ENCODE measurements at places on chromosomes 16 and 17. TPM values are rescaled to one million over a fixed set of nuclear protein-coding genes. Genes with fewer than 3 reads are reported as not detected.

Gene VEZF1
- 60.4 TPM for total RNA-seq

Gene STAT5B
- 41.2 TPM for total RNA-seq

Gene FSCN2
- 1.3 TPM for total RNA-seq

Gene CACNA1G
- total RNA-seq, result not detected

Gene BEAN1
- not detected for total RNA-seq

Gene KRTAP1-5
- total RNA-seq, result not detected

Gene MT1H
- not detected for total RNA-seq

Gene BCL6B
- total RNA-seq, result 175 TPM

Gene C16orf46
- total RNA-seq, result not detected

Gene PHB1
- 166 TPM for total RNA-seq

Gene EVPLL
- not detected for total RNA-seq

Gene C17orf107
- total RNA-seq, result 1.3 TPM

Gene EME1
- total RNA-seq, result 2.3 TPM

Gene CA7
- not detected for total RNA-seq

Gene FOXJ1
- not detected for total RNA-seq

Gene CPD
- 185 TPM for total RNA-seq

Gene RAB37
- 0.67 TPM for total RNA-seq

Gene ODAD4
- total RNA-seq, result 0.38 TPM

Gene MC1R
- total RNA-seq, result 2.3 TPM

Gene MT1M
- total RNA-seq, result 0.65 TPM

Gene GLYR1
- 69.6 TPM for total RNA-seq

Gene TMEM220
- 4.2 TPM for total RNA-seq

Gene ACSF2
- 17.3 TPM for total RNA-seq

Gene MARVELD3
- not detected for total RNA-seq

Gene SLC7A6
- 55.9 TPM for total RNA-seq

Gene CDK5R1
- total RNA-seq, result 2.4 TPM

Gene RAMP2
- 7.6 TPM for total RNA-seq

Gene TP53TG3
- total RNA-seq, result not detected

Gene ATMIN
- 34.6 TPM for total RNA-seq

Gene KRT9
- total RNA-seq, result not detected

Gene SHCBP1
- total RNA-seq, result 23.8 TPM

Gene SLC38A10
- total RNA-seq, result 57.4 TPM

Gene LGALS9
- total RNA-seq, result 49.0 TPM

Gene DPEP2
- 0.57 TPM for total RNA-seq

Gene HAS3
- 1.8 TPM for total RNA-seq

Gene ASGR2
- total RNA-seq, result not detected

Gene ZPBP2
- not detected for total RNA-seq

Gene ANKS3
- total RNA-seq, result 19.7 TPM

Gene SGCA
- not detected for total RNA-seq

Gene CCNF
- total RNA-seq, result 25.2 TPM

Gene PRSS33
- not detected for total RNA-seq

Gene YWHAE
- 809 TPM for total RNA-seq

Gene RHBDL3
- not detected for total RNA-seq

Gene C16orf74
- 34.3 TPM for total RNA-seq

Gene SCNN1B
- total RNA-seq, result 1.6 TPM

Gene TAF15
- 67.6 TPM for total RNA-seq

Gene MYCBPAP
- 0.29 TPM for total RNA-seq

Gene CCL3
- total RNA-seq, result not detected

Gene CA10
- not detected for total RNA-seq

Gene VTN
- total RNA-seq, result not detected

Gene ATP2A3
- not detected for total RNA-seq
